T-cell (primary cell): ENCODE measurements at places on chromosomes 1 and 21. TPM values are rescaled to one million over a fixed set of nuclear protein-coding genes. Genes with fewer than 3 reads are reported as not detected.

DNA sequence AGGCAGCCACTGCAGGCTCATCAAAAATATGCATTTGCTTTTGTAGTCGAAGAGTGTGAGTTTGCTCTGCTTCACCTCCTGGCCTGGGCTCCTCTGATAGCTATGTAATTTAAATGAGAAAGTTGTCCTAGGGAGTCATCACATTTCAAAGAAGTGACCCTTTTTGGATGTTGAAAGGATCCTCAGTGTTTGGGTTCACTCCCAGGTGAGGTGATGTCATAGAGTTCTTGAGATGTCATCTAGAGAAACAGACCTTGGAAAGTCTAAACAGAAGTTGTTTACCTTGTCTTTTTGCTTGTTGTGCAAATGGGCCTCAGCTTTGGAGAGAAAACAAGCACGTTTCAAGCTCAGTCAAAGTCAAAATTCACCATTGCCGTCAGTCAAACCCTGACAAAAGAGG lies 92.0 kb upstream of the BARHL2 start:
- no peak for DNase-seq
- no peaks in the 10 kb centered on the region for H3K4me1 ChIP-seq
- H3K4me3 ChIP-seq: no peak overlapping the region
- no peak overlapping the region for H3K27ac ChIP-seq
- no peaks in the 10 kb centered on the region for H3K36me3 ChIP-seq

DNA sequence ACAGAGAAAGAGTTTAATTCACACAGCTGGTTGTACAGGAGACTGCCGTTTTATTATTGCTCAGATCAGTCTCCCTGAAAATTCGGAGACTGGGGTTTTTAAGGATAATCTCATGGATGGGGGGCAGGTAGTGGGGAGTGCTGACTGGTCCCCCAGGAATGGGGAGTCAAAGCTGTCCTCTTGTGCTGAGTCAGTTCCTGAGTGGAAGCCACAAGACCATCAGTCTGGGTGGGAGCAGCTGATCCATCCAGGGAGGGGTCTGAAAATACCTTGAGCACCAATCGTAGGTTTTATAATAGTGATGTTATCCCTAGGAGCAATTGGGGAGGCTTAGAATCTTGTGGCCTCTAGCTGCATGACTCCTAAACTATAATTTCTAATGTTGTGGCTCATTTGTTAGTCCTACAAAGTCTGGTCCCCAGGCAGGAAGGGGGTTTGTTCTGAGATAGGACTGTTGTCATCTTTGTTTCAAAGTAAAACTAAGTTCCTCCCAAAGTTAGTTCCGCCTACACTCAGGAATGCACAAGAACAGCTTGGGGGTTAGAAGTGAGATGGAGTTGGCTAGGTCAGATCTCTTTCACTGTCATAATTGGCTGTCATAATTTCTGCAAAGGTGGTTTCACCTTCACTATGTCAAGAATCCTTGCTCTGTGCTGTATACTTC lies 50.3 kb downstream of the TRAF5 start:
- no peaks in the 10 kb centered on the region for H3K4me1 ChIP-seq
- no peak overlapping the region for H3K27ac ChIP-seq
- no peak overlapping the region for H3K4me3 ChIP-seq
- peaks cover 8% of the 10 kb centered on the region for H3K36me3 ChIP-seq

DNA sequence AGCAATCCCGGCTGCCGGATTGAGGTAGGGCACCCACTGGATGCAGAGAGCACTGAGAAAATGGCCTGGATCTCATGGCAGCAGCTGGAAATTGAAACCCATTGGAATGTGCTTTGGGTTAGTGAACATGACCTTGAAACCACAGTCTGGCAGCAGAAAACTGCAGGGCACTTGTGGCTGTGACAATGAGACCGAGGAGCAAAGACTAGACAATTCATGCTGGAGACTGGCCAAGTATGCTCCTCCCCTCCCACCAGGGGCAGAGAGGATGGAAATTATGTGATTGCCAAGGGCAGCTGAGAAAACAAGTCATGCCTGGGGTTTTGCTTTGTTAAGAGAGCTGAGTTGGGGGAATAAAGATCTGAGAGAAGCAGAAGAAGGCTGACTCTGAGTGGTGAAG lies 60.7 kb downstream of the ZNF697 start:
- H3K4me3 ChIP-seq: no peak overlapping the region
- no peak for DNase-seq
- H3K27ac ChIP-seq: no peak overlapping the region
- no peaks in the 10 kb centered on the region for H3K4me1 ChIP-seq
- no peaks in the 10 kb centered on the region for H3K27me3 ChIP-seq
- no peaks in the 10 kb centered on the region for H3K36me3 ChIP-seq

- no peaks in the 10 kb centered on the region for H3K27me3 ChIP-seq
- H3K4me3 ChIP-seq: no peak overlapping the region
- H3K36me3 ChIP-seq: no peaks in the 10 kb centered on the region
- DNase-seq: no peak
- H3K4me1 ChIP-seq: no peaks in the 10 kb centered on the region
Measured at GRCh38 chr1:221302357-221302756, 423.1 kb downstream of the HLX start.

DNA sequence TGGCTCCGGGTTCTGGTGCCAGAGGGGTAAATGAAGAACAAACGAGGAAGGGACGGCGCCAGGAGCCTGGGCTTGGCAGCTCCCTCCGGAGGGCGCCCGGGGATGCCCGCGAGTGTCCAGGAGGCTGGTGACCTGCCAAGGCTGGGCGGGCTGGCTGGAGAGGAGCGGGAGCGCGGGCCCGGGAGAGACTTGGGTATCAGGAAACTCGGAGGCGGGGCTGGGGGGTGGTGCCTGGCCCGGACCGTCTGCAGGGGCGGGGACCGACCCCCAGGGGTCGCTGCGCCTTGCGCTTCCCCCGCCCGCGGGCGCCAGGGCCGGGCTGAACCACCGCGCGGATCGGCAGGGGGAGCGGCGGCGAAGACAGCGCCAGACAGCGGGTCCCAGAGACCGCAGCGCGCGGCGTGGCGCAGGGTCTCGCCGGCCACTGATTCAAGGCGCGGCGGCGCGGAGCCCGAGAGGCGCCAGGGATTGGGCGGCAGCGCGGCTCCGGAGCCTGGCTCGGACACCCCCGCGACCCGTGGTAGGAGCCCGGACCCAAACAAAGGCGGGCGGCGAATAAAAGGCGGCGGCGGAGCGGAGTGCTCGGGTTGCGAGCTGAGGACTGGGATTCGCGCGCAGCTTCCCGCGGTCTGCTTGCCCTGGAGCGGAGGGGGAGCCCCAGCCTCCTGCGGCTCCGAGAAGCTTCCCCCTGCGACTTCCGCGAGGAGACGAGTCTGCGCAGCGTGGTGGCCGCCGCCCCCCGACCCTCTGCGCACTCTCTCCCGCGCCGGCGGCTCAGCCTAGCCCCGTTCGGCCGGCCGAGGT lies at the start of gene DISP3:
TSS of gene DISP3 (plus strand) at position 585 of the 804 bp plus-strand sequence. CDS start 21,838 bp downstream, outside the sequence.
- H3K36me3 ChIP-seq: no peaks in the 10 kb centered on the region
- peak; percentile 57 for DNase-seq
- no peak within 1 kb of the TSS for H3K27ac ChIP-seq
- H3K4me3 ChIP-seq: peak within 1 kb of the TSS; percentile 45
- H3K27me3 ChIP-seq: no peaks in the 10 kb centered on the region
- H3K4me1 ChIP-seq: peaks cover 2% of the 10 kb centered on the region

GRCh38 chr1:117061986-117062415 lies 1.9 kb downstream of the TTF2 start:
- no peaks in the 10 kb centered on the region for H3K36me3 ChIP-seq
- H3K27ac ChIP-seq: no peak overlapping the region
- no peak overlapping the region for H3K4me3 ChIP-seq
- H3K27me3 ChIP-seq: no peaks in the 10 kb centered on the region
- DNase-seq: peak; percentile 55

Gene PCSK9
- total RNA-seq: 0.35 TPM
